ENCODE measurements at places on chromosomes 7 and 10. TPM values are rescaled to one million over a fixed set of nuclear protein-coding genes. Genes with fewer than 3 reads are reported as not detected.

ALOX5 gene
- not detected for polyA plus RNA-seq

LOXL4 gene
- polyA plus RNA-seq = 67.9 TPM

PNLIPRP2 gene
- not detected for polyA plus RNA-seq

CACNB2 gene
- polyA plus RNA-seq = 0.12 TPM

FAM25A gene
- not detected for polyA plus RNA-seq

PLAC9 gene
- polyA plus RNA-seq = 19.3 TPM

ACTL6B gene
- not detected for polyA plus RNA-seq

TECPR1 gene
- polyA plus RNA-seq = 2.7 TPM

CRYGN gene
- 0.10 TPM for polyA plus RNA-seq

C10orf62 gene
- not detected for polyA plus RNA-seq

FGFBP3 gene
- polyA plus RNA-seq = 0.11 TPM

GIMAP4 gene
- polyA plus RNA-seq = not detected

SORCS3 gene
- polyA plus RNA-seq = not detected

CALCR gene
- not detected for polyA plus RNA-seq

CUZD1 gene
- polyA plus RNA-seq = 0.64 TPM

ZRANB1 gene
- polyA plus RNA-seq = 9.3 TPM

AOAH gene
- polyA plus RNA-seq = not detected

ANKIB1 gene
- polyA plus RNA-seq = 45.1 TPM

GPR15LG gene
- not detected for polyA plus RNA-seq

DRGX gene
- polyA plus RNA-seq = 0.06 TPM

PIP gene
- polyA plus RNA-seq = not detected

SORBS1 gene
- polyA plus RNA-seq = 1.1 TPM

OR13A1 gene
- polyA plus RNA-seq = not detected

TMEM213 gene
- polyA plus RNA-seq = not detected

PLAU gene
- polyA plus RNA-seq = 37.2 TPM

ZSWIM8 gene
- polyA plus RNA-seq = 82.0 TPM

CREB5 gene
- 2.6 TPM for polyA plus RNA-seq

ELOVL3 gene
- polyA plus RNA-seq = 0.34 TPM

EPO gene
- not detected for polyA plus RNA-seq

SPDYE11 gene
- polyA plus RNA-seq = not detected

ABCF2 gene
- polyA plus RNA-seq = 62.5 TPM

SPDYE9 gene
- polyA plus RNA-seq = not detected

CYP2C19 gene
- polyA plus RNA-seq = not detected

SAMD9L gene
- polyA plus RNA-seq = 4.8 TPM

PNLIPRP1 gene
- polyA plus RNA-seq = not detected
